ENCODE measurements at places on chromosomes 1 and 21. TPM values are rescaled to one million over a fixed set of nuclear protein-coding genes. Genes with fewer than 3 reads are reported as not detected.

ATP1A2 gene
- not detected for total RNA-seq

RAB25 gene
- total RNA-seq: not detected

ACTL8 gene
- not detected for total RNA-seq

ZNF683 gene
- total RNA-seq: not detected

AGT gene
- total RNA-seq: 6.3 TPM
